ENCODE measurements at places on chromosomes 3 and 15.
A peak's percentile ranks its signal among the peaks of the same experiment; 100 is the strongest.

- DNase-seq: no peak
Measured at GRCh38 chr3:150216041-150216811, 191.9 kb upstream of the TSC22D2 start.

- DNase-seq: peak; percentile 60
Measured at GRCh38 chr3:190224863-190225692, 97.2 kb downstream of the CLDN1 start.

DNA sequence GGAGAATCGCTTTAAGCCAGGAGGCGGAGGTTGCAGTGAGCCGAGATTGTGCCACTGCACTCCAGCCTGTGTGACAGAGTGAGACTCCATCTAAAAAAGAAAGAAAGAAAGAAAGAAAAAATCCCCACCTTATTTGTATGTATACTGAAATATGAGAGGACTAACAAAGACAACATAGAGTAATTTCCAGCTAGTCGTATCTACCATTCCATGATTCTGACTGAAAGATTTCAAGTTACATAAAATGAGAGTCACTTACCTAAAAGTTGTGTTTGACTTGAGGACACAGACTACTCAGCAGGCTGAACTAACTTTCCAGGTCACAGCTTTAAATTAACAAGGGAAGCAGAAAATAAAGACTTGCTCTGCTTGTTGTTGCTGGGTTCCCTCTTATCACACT is 18.8 kb upstream of the PRKCI start:
- DNase-seq: no peak

DNA sequence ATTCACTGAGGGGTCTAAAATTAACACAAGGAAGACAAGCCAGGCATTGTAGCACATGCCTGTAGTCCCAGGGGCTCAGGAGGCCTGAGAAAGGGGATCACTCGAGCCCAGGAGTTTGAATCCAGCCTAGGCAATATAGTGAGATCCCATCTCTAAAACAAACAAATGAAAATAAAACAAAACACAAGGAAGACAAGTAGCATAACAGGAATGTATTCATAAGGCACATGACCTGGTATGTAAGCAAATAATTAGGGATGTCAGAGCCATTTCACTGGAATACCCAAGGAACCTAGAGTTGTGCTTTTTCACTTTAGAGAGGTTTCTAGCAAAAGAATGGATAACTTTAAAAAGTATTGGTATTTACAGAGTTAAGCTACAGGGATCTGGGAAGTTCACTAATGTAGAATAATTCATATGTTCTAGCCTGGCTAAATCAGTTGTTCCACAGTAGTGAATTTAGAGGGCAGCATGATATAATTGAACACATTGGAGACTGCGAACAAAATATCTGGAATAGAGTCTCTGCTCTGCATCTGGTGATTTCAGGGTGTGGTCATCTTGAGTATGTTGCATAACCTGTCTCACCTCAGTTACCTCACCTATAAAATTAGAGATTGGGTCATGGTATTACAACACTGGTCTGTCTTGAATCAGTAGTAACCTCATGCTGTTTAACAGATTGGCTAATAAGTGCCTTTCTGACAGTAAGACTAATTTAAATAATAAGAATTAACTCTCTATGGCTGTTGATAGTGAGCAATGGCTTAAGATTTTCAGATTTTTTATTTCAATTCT is 9.3 kb downstream of the GRAMD1C start:
- no peak for DNase-seq

DNA sequence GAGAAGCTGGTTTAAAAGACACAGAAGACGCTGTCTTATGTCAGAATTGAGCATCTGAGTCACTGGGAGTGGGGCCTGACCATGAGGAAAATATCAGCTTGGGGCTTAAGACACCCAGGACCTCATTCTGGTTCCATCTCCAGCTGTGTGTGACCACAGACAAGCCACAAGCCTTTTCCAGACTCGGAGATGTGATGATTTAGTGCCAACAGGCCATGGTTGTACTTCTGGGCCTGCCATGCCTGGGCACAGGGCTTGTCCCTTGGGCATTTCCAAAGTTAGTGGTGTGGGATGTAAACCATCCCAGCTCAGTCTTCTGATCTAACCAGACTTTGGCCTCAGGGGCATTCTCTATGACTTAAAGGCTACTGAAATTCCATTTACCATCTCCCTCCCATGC is 269.8 kb downstream of the RYR3 start:
- no peak for DNase-seq

- DNase-seq: no peak
Measured at GRCh38 chr15:45112591-45113379, 1.2 kb downstream of the DUOX2 start.

DNA sequence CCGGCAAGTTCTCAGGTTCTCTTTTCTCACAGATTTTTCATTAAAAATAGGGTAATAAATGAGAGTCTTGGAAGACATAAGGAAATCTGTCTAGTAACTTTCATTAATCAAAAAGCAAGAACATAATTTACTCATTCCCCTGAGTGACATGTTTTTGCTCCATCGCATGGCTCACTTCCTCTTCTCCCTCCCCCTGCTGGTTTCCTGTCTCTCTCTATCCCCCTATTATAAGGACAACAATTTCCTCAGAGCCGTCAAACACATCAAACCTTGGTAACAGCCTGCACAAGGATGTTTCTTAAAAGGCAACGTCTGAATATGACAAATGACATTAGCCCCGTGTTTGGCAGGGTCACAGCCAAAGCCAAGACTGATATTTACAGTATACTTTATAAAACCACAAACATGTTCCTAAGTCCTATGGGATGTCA is 1149.6 kb downstream of the IGSF11 start:
- peak; percentile 2 for DNase-seq

- no peak for DNase-seq
Measured at GRCh38 chr3:63130625-63131024, 147.5 kb upstream of the SYNPR start.

DNA sequence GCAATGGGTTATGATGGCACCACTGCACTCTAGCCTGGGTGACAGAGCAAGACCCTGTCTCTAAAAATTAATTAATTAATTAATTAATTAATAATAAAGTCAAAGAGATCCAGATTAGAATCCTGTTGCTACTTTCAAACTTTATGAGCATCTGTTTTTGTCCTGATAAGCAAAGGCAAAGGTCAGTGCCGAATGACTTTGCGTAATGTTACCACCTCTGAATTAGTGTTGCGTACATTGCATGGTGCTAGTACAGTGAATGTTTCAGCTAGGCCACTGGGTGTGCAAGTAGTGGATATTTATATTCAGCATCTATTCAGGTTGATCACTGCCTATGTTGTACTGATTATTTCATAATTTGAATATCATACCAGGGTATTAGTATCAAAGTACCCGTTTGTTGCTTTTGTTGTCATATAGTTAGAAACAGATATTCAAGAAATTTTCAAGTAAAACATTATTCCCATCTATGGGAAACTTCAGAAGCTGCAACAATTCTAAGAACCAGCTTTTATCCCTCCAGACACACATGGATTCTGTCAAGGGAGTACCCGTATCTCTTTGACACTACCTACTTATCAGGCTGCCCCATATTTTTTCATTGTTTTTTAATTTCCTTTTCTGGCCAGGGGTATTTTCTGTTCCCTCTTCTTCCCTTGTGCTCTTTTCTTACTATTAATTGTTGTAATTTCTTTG is 127.1 kb upstream of the GRM7 start:
- DNase-seq: no peak

All from suppressor macrophage treated with lipopolysaccharide for 1 hour (primary cell).